ENCODE measurements at places on chromosomes 7 and 10. TPM values are rescaled to one million over a fixed set of nuclear protein-coding genes. Genes with fewer than 3 reads are reported as not detected.

ZPBP gene
- not detected for total RNA-seq

TAS2R4 gene
- total RNA-seq, result not detected

MYOF gene
- total RNA-seq, result 174 TPM

GSAP gene
- total RNA-seq, result 2.5 TPM

CDC123 gene
- 110 TPM for total RNA-seq

PHTF2 gene
- 13.9 TPM for total RNA-seq

TFEC gene
- total RNA-seq, result 0.15 TPM

LHPP gene
- total RNA-seq, result 6.6 TPM

LRRD1 gene
- total RNA-seq, result not detected

SNX10 gene
- 7.9 TPM for total RNA-seq

CELF2 gene
- total RNA-seq, result not detected

DNA sequence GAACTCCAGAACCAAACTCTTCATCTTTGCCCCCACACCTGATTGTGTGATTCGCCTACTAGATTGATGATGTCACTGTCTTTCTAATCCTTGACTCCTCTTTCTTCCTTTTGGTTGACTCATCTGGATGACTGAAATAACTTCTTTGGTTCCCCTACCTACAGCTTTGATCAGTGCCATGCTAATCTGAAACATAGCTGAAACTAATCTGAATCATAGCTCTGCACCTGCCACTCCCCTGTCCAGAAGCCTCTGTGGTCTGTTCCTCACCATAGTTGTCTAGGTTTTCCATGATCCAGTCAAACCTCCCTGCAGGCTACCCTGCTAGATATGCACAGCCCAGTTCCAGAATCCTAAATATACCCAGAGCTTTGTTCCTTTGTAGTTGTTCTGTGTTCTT is 51.9 kb downstream of the ZNF365 start:
- peak; percentile 93 for DNase-seq

- peak; percentile 72 for DNase-seq
Observed at GRCh38 chr7:120805636-120806388, 52.1 kb downstream of the TSPAN12 start.

GRCh38 chr7:149714910-149715471 is 58.4 kb downstream of the ZNF467 start:
- peak; percentile 5 for DNase-seq

GRCh38 chr7:23200331-23200730 is 18.5 kb downstream of the NUP42 start:
- DNase-seq, result no peak

GRCh38 chr10:88728107-88728763 is 22.2 kb downstream of the LIPK start:
- DNase-seq, result no peak

GRCh38 chr7:151035026-151035717 is 6.9 kb downstream of the ABCB8 start:
- DNase-seq, result no peak

DNA sequence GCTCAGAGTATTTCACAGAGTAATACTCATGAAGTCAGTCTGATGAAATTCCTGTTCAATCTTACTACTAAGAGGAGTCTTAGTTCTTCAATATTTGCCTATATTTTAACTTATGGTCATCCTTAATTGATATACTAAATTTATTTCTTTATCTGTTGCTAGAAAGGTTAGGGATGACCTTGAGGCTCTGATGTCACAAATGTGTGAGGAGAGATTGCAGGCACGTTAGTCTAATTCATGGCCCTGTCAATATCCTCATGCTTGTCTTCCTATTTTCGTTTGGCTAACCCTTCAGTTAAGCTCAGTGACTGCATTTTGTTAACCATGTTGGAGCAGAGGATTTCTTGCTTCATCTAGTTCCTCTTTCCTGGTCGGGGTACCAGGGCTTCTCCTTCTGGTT is 704.7 kb upstream of the COBL start:
- no peak for DNase-seq

DNA sequence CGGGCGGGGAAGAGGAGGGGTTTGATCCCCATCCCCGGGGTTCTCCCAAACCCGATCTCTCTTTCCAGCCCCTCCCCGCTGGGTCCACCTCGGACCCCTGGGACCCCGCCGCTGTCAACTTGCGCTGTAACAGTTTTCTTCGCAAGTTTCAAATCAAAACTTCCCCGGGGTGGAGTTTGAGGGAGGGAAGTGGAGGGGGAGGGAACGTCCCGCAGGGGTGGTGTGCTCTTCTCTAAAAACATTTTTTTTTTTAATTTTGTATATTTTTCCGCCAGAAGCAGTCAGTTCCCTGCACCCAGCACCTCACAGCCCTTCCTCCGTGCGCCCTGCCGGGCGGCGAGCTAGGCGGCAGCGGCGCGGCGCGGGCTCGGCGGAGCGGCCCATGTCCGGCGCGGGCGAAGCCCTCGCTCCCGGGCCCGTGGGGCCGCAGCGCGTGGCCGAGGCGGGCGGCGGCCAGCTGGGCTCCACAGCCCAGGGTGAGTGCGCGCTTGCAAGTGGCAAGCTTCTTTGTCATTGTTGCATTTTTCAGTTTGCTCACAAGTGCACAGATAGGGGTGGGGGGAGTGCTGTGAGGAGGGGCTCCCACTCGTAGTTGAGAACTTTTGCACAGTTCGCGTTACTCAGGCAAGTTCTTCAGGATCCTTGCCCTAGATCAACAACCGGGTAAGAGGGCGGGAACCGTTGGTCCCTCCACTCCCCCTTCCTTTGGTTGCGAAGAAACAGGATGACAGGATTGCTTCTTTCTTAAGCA is 933 bp downstream of the MDFIC start:
- DNase-seq, result peak; percentile 81

DNA sequence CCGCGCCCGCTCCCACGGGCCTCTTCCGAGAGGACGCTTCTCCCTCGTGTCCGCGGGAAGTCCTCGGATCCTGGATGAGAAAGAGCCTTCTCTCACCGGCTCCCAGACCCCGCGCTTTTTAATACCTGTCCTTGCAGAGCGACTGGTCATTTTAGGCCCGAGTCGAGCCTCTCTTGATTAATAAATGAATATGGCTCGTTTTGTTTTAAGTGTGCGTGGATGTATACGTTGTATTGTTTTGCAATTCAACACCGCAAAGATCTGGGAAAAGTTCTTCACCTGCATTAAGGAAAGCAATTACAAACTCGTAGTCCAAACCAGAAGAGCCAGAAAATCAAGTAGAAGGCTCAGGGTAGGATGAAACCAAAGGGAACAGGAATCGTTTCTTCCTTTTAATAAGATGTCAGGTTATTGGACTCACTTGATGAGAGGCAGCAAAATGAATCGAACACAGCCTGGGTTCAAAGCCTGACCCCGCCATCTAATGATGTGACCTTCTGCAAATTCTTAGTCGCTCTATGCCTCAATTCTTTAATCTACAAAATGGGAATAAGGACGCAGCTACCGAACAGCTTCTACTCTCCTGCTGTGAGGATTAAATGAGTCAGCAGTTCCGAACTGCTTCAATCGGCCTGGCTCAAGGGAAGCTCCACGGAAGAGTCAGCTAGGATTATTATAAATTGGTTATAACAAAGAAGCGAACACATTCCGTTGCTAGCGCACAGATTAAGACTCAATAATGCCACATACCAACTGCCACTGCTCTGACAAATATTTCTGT is 277.8 kb upstream of the NEBL start:
- peak; percentile 50 for DNase-seq

DNA sequence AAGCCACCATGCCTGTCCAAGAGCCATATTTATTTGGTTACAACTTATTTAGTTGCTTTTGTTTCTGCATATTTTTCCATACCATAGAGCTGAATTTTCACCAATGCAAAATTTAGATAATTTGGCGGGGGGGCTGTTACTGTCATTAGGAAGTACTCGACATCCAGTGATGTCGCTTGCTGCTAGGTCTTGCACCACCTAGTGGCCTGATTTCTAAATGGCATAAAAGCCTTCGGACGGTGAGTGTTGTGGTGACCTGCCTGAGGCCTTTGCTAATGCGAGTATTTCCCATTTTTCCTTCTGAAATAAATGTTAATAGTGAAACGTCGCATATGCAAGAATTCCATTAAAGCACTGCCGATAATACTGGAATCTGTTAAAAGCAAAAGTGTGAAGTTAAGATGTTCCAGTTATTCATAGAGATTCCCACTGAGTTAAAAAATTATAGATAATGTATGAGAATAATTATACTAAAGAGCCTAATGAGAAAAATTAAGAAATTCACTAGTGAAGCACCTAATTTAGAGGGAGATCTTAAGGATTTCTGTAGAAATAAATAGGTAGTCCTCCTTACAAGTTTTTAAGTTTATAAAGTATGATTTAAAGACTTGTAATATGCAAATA is 86.1 kb upstream of the DNAJB6 start:
- peak; percentile 82 for DNase-seq

- peak; percentile 13 for DNase-seq
Observed at GRCh38 chr7:131254211-131254610, 73.5 kb upstream of the MKLN1 start.

GRCh38 chr10:96043893-96044715 is 721 bp downstream of the CCNJ start:
- peak; percentile 28 for DNase-seq

DNA sequence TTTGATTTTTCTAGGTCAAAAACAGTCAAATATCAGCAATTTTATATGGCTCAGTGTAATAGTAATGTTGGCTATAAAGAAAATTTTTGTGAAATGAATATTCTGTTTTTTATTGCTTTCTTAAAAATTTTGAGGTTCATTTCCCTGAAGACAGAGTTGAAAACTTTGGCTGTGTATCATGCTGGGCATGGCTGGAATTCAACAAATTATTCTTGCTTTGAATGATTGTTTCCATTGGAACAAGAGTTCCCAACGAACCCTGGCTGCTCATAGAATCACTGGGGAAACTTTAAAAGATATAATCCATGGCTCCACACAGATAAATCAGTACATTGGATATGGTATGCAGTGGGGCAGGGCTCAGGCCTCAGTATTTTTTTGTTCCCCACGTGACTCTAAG is 118.6 kb downstream of the PLCE1 start:
- DNase-seq, result no peak

GRCh38 chr7:78095549-78095948 is 297.0 kb downstream of the PHTF2 start:
- DNase-seq, result no peak

DNA sequence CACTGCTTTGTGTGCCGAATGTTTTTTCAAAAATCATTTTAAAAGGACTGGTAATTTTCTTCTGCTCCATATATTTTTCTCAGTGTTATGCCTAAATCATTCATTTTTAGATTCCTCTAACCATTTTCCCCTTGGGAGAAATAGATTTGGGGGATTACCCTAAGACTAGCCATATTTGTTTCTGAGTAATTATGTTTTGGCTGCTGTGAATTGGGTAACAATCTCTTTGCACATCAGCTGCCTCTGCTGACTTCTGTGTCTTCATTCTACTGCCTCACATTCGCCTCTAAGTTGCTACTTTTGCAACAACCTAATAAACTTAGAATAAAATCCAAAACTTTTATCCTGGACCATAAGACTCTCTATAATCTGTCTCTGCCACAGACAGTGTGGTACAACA is 18.5 kb upstream of the MRC1 start:
- DNase-seq, result no peak

- DNase-seq, result no peak
Observed at GRCh38 chr10:69323622-69324021, 45.3 kb downstream of the HK1 start.

GRCh38 chr10:67114945-67115344 is 189.1 kb downstream of the LRRTM3 start:
- peak; percentile 83 for DNase-seq

GRCh38 chr7:127527561-127527960 is 57.8 kb downstream of the GCC1 start:
- DNase-seq, result no peak

DNA sequence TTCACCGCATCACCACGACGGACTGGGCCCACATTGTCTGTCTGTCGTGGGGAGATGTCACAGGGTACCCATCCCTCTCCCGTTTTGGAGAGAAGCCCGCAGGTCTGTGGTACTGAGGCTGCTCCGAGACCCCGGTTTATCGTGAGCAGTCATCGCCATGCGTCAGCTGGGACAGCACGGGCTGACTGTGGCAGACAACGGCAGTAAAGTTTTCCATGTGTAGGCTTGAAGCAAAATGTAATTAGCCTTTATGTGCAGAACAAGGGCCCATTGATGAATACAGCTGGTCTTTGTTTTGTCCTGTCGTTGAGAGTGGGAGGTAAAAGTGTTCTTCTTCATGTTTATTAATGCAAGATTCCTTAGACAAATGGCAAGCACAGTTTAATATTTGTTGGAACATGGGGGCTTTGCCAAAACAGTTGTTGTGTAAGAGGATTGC is 167.4 kb upstream of the SH2B2 start:
- DNase-seq, result no peak

DNA sequence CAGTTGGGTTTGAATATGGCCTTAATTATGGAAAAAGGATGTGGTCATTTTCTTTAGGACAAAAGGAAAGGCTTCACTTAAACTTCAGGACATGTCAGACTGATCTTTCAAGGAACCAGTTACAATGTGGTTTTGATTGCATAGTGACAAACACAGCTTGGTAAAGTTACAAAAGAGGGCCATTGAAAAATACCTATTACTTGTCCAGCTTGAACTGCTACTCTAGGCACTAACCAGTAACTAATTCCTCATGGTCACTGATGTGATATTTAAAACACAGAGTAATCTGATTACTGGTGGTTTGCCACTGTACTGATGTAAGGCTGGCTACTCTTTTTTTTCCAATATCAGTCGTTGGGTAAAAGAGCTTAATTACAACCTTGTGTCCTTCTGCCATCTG is 22.6 kb downstream of the TES start:
- DNase-seq, result peak; percentile 48

GRCh38 chr10:132142396-132143161 is 44.2 kb upstream of the DPYSL4 start:
- peak; percentile 55 for DNase-seq

GRCh38 chr7:68407460-68407859 is 1190.8 kb upstream of the AUTS2 start:
- no peak for DNase-seq

GRCh38 chr10:4790045-4790444 is 36.0 kb upstream of the AKR1E2 start:
- DNase-seq, result no peak

GRCh38 chr10:124670849-124671248 is 73.3 kb downstream of the FAM53B start:
- no peak for DNase-seq

- DNase-seq, result no peak
Observed at GRCh38 chr7:30933124-30933974, 21.7 kb downstream of the AQP1 start.

- DNase-seq, result no peak
Observed at GRCh38 chr10:121063744-121064143, 212.6 kb downstream of the WDR11 start.

DNA sequence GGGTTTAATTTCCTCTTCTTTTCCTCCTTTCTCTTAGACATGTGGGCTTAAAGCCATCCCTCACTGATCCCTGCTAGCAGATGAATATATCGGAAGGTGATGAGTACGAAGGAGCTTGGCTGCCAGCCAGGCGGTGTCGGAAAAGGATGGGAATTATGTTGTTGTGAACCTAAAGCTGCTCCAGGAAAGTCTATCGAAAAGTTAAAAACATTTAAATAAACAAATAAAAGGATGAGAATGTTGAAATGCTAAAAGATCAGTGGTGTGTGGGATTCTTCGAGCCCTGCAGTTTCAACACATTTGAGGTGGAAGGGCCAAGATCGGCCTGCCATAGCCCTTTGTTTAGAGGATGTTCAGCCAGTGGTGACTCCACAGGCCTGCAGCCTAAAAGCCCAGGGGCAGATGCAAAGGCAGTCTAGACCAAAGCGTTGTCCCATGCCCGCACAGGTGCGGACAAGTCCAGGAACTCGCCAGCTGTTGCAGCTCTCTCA is 107.9 kb downstream of the JCAD start:
- DNase-seq, result no peak

- no peak for DNase-seq
Observed at GRCh38 chr7:49443515-49443914, 329.9 kb upstream of the VWC2 start.
